ENCODE measurements at places on chromosomes 2 and 18.

- ATAC-seq, result no peak
Measured at GRCh38 chr2:53569957-53570727, 197.5 kb upstream of the CHAC2 start.

- no peak for ATAC-seq
Measured at GRCh38 chr2:26347286-26347865, 787 bp upstream of the ADGRF3 start.

DNA sequence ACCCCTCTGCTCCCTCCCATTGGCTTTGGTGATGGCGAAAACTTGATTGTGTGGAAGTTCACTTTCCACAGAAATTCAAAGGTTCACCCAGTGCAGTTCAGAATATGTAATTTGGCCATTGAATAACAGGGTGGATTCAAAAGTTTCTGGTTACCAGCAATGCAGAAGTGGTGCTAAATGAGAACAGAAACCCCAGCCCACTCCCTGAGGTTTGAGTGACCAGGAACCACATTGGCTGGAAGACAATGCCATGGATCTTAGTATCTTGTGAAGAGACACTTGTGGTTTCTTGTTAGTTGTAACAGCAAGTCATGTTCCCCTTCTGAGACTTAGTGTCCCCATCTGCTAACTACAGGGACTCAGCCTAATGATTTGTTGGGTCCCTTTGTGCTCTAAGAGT lies 49.8 kb downstream of the QPCT start:
- ATAC-seq, result no peak

DNA sequence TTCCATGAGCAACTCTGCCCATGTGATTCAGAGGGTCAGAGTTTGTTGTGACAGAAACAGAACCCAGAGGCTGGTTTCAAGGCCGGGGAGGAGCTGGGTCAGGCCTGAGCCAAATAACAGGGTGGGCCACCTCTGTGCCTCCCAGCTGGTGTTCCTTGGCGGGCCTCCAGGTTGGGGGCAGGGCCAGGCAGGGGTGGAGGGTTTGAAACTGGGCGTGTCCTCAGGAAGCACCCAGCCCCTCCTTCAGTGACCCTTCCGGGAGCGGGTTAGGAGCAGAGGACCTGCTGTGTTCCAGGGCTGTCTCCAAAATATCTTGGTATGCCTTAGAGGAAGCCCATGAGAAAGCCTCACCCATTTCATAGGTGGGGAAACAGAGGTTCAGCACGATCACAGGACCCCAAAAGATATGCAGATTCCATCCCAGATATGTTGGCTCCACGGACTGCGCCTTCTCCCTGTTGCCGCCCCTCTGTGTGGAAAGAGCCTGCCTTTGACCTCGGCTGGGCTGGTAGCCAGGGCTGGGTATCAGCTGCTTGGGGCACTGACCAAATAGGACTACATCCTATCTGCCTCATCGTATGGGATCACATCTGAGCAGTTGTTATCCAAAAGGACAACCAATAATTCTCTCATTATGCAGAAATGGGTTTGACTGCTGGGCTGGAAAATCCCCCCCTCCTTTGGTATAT lies 74.8 kb upstream of the GLI2 start:
- peak; percentile 26 for ATAC-seq

DNA sequence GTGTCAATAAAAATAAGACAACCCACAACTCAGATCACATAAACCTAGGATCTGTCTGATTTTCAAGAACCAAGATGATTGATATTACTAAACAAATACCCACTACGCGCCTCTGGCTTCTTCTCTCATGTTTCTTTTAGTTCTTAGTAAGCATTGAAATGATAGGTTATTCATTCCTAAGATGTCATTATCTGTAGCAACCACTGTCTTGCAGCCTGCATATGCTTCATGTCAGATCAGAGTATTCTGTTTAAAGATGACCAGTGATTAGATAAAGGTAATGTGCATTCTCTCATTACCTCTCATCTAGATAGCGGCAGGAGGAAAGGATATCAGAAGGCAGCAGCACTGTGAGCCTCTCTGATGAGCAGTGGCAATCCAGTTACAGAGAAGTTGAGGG lies 112.9 kb downstream of the SLC8A1 start:
- ATAC-seq, result no peak

- ATAC-seq, result no peak
Measured at GRCh38 chr2:112148477-112148876, 10.3 kb downstream of the FBLN7 start.

DNA sequence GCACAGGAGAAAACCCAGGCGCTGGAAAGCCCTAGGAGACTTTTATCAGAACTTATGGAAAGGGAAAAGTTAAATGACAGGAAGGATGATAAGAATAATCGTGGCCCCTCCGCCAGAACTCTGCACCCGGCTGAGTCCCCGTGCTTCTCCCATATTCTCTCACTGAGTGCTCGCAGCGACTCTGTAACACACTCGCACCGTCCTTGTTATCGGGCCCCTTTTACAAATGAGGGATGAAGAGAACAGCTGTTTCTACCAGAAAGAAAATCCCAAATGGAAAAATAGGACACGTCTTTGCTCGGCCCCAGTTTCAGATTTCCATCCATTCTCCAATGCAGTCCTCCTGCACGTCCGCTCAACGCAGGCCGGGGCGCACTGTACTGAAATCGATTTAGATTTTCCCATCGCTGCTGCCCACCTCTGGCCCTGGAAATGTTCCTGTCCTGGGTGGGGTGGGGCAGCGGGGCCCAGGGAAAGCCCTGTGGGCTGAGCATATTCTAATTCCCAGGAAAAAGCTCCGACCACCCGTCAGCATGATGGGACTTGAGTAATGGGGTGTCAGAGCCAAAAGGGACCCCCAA lies 66.4 kb downstream of the KCNF1 start:
- ATAC-seq, result no peak

DNA sequence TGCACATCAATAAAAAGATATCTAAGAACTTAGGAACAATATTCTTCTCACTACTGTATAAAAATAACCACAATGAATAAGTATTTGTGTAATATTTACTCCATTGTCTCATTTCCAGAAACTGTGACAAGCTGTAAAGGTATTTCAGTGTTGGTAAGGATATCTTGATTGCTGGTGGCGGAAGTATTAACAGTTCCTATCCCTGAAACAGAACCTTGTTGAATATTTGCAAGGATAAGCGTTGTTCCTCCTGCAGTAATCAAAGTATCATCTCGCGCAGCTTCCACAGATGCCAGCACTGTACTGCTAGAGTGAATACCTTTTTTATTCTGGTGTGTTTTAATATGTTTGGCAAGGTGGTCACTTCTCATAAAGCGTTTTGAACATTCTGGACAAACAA lies 55.3 kb downstream of the SP3 start:
- no peak for ATAC-seq

DNA sequence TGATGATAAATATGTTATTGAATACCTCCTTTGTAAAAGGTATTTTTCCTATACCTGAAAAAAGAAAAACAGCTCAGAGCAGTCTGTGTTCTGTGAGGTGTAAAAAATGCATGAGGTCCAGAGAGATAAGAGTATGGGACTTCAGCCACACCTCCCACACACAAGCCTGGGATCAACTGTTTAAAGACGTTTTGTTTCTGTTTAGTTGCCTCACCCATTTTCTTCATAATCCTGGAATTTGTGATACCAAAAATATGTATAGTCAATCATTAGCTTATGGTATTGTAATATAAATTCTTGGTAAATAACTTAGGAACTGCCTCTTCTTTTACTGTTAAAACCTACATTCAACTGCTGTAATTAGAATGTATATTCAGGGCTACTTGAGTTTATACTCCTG lies 1322.9 kb upstream of the TMEFF2 start:
- ATAC-seq, result no peak

- no peak for ATAC-seq
Measured at GRCh38 chr2:128269063-128269989, 49.3 kb downstream of the HS6ST1 start.

DNA sequence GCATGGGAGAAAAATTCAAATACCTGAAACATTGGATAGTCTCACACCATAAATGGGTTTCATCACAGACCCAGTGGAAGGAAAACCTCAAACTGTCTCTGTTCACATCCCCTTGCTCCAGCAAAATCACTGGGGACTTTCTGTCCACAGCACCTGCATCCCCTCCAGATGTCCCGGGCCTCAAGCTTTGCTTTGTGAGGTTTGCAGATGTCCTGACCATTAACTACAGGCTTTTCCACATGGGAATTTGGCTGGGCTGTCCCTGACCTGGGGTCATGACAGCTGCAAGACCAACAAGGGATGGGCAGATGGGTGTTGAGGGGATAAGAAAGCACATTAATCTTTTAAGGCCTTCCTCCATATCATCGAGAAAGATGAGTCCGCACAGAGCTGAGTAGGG lies 427.9 kb downstream of the TXNL1 start:
- no peak for ATAC-seq

DNA sequence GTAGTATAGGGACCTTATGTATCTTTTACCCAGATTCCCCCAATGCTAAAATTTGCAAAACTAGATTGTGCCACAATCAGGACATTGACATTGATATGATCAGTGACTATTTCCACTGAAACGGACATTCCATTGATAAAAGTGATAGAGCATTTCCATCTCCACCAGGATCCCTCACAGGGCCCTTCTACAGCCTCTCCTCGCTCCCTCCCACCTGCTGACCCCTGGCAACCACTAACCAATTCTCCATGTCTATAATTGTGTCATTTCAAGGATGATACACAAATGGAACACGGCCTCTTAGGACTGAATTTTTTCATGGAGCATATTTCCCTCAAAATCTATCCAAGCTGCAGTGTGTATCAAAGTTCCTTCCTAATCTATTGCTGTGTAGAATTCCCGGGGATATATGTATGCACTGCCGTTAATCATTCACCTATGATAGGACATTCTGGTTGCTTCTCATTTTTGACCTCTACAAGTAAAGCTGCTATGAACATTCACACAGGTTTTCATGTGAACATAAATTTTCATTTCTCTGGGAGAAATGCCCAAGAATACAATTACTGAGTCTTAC lies 67.3 kb downstream of the UXS1 start:
- no peak for ATAC-seq

DNA sequence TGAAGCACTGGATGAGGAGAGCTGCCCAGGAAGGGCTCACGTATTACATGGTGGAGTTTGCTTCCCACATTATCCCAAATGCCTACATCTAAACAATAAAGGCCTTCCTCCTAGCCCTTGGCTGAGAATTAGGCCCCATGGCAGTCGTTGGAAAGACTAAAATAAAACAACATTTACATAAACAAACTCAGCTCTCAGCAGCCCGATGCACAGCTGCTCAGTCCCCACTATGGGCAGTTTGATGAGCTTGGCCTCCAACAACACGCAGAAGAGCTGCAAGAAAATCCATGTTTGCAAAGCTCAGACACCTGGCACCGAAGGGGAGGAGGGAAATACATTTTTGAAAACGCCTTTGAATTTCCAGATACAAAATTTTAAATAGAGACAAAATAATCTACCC lies 352.4 kb downstream of the EIPR1 start:
- no peak for ATAC-seq

- no peak for ATAC-seq
Measured at GRCh38 chr2:30934066-30934465, 126.8 kb upstream of the CAPN13 start.

- no peak for ATAC-seq
Measured at GRCh38 chr2:230995821-230996220, at the start of gene SPATA3. TSS of gene SPATA3 (plus strand) at chr2:230996121. CDS start at chr2:230996234, 113 bp downstream.

GRCh38 chr2:121475811-121476571 lies 54.7 kb upstream of the RNU4ATAC start:
- ATAC-seq, result no peak

GRCh38 chr2:10763461-10763800 lies 42.0 kb downstream of the ATP6V1C2 start:
- ATAC-seq, result no peak

- peak; percentile 62 for ATAC-seq
Measured at GRCh38 chr18:55401638-55402191, 186.3 kb downstream of the TCF4 start.

DNA sequence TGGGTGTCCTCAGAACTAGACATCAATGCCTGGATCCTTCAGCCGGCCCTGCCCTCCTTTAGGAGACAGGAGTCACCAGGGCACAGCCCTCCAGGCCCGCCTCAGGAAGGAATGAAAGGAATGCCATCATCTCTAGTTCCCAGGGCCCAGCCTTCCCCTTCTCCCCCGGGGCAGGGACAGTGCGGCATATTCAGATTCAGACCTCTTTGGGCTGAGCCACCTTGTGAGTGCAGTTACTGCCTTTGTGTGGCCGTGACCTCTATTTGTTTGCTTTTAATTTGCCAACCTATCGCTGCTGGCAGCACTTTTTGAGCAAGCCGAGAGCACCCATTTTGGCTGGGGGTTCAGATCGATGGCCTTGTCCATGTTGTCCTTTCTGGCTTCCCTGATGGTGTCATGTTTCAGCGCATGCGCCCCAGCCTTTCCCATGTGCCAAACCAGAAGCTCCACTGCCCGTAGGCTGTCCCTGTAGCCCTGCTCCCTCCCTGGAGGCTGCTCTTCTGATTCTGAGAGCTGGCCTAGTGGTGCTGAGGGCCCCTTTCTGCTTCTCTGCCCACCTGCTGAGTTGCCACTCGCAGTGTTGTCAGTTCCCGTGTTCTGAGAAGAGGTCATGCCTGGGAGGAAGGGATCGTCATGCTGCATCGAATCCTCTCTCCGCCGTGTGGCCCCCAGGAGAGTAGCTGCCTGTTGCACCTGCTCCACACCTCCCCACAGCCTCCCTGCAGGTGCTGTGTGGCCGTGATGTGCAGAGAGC lies 10.9 kb downstream of the ANKRD23 start:
- peak; percentile 38 for ATAC-seq

GRCh38 chr18:56982766-56983165 lies 164.1 kb upstream of the BOD1L2 start:
- no peak for ATAC-seq

DNA sequence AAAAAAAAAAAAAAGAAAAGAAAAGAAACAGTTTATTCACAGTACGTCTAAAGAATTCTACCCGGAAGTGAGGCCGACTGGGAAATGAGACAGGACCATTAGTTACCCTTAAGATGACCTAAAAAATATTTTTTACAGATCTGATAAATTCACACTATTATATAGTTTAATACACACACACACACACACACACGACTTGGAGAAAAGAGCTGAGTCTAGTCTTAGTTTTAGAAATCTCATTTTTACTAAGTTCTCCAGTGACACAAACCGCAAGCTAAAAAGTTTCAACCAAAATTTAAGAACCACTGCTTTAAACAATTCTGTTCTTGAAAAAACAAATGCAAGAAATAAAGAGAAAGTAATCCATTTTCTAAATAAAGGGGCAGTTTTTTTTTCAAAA lies 27.1 kb downstream of the ST3GAL5 start:
- ATAC-seq, result no peak

- ATAC-seq, result no peak
Measured at GRCh38 chr18:9960258-9960904, 46.6 kb downstream of the VAPA start.

- no peak for ATAC-seq
Measured at GRCh38 chr2:21693081-21693480, 569.3 kb downstream of the TDRD15 start.

DNA sequence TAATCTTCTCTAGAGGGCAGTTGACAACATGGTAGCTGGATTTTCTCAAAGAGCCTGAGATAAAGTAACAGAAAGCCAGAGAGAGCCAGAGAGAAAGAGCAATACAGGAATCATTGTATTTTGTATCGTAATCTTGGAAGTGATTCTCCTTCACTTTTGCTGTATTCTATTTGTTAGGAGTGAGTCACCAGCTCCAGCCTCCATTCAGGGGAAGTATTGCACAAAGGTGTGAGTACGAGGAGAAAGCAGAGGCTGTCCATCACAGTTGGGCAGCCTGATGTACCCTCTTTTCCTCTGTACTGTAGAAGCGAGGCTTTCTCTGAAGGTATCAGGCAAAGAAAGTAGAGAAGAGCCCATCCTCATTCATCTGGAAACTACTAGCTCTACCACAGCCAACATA lies 176.8 kb downstream of the KCNS3 start:
- no peak for ATAC-seq

Measured in gastroesophageal sphincter (tissue), 4 donors.